ENCODE measurements at places on chromosomes 2 and 18.

GRCh38 chr2:108946442-108946841, 42.6 kb downstream of the EDAR start:
- DNase-seq, result no peak

DNA sequence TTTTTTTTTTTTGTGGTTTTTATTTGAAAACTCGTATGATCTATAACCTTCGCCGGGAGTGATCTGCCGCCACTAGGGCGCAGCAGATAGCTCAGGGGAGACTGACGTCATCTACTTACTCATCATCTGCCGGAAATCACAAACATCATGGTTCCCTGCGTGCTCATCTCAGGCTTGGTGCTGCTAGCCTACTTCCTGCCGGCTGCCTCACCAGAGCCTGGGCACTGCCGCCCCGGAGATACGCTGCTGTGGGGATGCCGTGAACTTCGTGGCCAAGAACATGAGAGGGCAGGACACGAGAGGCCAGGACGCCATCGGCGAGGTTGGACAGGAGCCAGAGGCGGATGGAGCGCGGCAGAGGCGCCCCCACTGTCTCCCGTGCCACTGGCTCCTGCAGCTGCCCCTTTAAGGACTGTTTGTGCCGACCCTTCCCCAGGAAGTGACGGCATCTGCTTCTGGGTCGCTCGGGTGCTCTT, 68.8 kb downstream of the DOK6 start:
- peak; percentile 7 for DNase-seq

- no peak for DNase-seq
Measured at GRCh38 chr18:65968239-65969004, 217.6 kb downstream of the CDH7 start.

DNA sequence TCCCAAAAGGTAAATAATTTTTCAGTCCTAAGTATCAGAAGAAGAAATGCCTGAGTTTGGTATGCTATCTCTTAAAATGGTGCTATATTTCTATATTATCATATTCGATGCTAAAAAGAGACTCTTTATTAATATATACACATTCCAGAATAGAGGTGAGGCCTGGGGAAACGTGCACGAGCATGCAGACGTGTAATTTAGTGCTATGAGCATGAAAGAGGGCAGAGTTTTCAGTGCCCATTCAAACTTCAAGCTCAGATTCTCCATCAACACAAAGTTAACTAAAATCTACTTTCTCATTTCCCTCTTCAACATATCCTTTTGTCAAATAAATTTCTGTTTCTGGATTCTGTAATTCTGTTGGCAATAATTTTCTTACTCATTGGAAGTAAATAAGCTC, 5.7 kb upstream of the COBLL1 start:
- no peak for DNase-seq

DNA sequence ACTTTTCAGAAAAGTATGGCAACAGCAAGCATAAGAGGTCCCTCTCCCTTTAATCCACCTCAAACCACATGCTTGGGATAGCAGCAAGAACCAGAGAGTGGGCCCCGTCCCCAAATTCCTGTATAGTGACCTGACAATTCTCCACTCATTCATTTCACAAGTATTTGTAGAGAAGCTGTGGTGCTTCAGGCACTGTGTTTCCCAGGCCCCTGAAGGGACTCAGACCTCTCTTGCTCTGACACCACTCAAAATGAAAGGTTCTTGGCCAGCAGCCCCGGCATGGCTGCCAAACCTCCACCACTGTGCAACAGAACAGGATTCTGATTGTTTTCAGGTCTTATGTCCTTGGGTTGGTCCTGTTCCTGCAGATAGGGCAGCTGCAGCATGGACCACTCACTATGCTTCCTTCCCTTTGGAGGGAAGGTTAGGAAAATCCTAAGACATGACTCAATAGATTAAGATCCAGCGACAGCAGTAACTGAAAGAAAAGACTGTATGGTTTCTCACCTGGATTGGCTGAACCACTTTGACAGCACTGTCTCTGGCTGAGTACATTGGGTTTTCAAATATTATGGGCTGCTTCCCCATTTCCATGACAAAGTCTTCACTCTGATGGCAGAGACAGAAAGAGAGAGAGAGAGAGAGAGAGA, 67.6 kb downstream of the DHRS9 start:
- DNase-seq, result no peak

DNA sequence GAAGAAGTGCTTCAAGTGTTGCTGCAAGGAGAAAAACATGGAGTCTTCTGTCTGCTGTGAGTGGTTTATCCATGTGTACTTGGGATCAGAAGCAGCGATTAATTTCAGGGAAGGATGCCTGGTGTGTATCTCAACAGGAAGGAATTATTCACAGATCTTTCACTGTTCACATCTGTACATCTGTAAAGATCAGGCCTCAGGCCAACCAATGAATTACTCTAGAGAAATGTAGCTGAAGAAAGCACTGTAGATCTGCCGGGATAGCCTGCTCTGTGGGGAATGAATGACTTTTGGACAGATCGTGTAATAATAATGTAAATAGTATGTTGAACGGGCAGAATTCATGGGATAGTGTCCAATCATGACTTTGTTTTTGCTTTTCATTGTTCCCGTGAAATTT, 54.0 kb upstream of the SPP2 start:
- no peak for DNase-seq

- DNase-seq, result no peak
Measured at GRCh38 chr2:241797441-241798080, 11.4 kb upstream of the NEU4 start.

DNA sequence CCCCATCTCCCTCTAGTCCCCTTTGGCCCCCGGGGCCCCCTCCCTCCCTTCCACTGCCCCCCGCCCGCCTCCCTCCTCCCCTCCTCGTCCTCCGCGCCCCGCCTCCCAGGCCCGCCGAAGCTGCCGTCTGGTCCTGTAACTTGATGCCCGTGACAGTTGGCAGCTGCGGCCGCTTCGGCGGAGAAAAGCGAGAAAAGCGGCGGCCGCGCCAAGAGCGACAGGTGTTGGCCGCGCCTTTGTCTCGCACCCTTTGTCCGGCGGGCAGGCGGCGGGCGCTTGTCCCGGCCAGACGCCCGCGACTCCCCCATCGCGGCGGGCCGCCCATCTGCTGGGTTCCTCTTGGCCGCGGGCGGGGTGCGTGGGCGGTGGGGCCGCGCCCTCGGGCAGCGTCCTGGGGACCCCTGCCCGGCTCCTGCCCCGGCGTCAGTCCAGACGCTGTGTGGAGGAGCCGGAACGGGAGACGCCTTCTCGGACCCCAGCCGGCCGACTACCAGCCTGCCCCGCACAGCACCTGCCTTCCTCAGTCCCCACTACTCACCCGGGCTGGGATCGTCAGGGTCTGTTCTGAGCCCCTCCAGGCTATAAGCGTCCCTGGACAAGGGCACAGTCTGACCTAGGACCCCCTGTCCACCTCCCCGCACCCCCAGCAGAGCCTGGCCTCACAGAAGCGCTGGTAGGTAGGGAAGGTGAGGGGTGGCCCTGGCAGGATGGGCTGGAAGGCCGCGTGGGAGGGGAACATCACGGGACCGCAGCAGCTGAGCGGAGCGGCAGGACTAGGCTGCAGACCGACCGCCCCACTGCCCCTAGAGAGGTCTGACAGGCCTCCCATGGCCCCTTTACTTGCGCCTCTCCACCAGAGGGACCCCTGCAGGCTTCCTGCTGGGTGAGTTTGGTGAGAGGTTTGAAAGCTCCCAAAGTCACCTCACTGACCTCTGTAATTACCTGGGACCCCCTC, 1.2 kb upstream of the HES6 start:
- no peak for DNase-seq

GRCh38 chr2:136381722-136382633, 264.0 kb upstream of the CXCR4 start:
- peak; percentile 63 for DNase-seq

- DNase-seq, result no peak
Measured at GRCh38 chr18:13912601-13913000, 2.7 kb downstream of the MC2R start.

DNA sequence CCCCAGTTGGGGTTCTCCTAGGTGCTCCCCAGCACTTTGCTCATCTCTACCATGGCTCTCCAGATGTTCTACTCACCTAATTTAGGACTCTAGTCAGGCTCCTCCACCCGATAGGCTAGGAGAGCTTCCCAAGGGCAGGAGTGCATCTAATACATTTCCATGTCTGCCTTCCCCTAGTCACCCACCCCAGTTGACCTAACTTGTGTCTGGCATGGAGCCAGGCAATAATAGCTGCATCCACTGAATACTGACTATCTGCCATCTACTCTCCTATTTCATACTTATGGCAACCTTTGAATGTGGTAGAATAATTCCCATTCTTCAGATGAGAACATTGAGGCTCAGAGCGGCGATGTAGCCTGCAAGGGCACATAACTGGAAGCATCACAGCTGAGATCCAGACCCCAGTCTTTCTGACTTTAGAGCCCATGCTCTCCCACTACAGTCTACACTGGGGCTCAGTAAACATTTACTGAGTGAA, 71.8 kb upstream of the YWHAQ start:
- DNase-seq, result no peak
